Activated CD4-positive, alpha-beta T cell treated with anti-CD3 and anti-CD28 coated beads, Interleukin-2, amount 50 U/mL, for 24 hours (primary cell): ENCODE measurements at places on chromosomes 6 and 20.

DNA sequence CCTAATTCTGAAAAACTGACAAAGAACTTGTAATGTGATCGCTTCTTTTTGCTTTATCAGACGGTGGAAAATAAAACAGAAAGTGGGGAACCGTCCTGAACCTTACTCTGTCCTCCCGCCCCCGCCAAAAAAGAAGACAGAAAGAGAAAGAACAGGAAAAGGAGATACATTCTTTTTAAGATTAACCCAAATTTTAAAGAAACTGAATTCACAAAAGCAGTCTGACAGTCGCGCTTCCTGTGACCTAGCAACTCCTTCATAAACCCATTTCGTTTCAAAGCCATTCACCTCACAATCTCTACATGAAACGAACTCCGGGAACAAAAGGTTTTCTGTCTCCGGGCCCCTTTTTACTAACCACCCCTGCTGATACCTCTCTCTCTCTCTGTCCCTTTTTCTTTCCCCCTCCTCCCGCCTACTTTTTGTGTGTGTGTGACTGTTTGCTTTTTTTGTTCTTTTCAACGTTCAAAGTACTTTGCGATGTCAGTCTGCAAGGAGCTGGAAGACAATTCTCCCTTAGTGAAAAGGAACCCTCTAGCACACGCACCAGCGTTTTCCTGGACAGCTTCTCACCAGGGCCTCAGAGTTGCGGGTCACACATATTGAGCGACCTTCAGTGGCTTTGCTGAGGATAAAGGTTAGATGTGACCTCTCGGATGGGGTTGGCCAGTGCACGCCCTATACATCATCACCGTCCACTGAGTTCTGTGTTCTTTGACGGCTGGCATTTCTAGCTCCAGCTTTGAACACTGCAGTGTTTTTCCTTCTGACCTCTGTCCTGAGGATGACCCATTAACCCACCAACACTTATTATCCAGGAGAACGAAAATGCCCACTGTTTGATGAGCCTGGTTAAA lies 530 bp upstream of the NEDD9 start:
- no peak for DNase-seq

DNA sequence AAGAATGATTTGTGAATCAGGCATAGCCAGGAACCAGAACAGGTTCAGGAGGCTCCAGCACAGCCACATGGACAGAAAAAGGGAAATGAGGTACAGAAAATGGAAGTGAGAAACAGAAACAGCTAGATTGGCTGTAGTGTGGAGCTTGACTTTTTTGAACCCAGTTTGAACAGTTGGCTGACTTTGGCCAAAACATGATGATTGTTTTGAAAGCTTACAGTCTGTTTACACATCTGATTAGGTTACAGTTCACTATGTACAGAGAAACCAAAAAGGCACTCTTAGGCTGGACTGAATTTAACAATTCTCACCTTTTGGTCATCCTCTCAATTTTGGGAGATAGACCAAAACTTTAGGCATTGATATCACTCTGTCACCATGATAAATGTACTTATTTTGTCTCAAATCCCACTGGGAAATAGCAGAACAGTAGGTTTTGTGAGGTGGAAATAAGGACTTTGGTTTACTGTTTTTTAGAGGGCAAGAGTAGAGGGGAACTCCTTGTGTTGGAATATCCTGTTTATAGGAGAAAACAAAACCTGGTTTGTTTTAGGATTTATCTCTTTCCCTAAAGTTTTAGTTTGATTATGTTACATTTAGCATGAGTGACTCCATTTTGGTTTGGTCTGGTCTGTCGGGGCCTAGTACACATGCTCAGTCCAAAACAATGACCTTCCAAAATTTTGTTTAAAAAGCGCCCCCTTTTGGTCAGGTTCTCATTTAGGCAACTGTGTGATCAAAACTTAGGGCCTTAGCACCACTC lies 123.1 kb downstream of the OLIG3 start:
- DNase-seq, result no peak

DNA sequence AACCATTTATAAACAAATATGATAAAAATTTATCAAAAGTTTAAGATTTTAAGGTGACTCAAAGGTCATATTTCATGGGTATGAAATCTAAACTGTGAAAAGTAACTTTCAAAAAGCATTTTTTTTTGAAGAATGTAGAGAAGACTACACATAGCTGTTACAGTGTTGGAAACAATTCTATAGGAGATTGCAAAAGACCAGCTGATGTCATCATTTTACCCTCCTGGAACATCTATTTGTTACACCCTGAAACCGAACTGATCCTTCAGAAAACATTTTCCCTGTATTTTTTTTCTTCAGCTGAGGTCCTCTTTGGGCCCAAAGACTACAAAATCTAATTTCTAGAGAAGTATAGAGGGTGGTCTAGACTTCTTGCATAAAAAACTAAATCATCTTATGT lies 297.5 kb upstream of the FERMT1 start:
- no peak for DNase-seq

DNA sequence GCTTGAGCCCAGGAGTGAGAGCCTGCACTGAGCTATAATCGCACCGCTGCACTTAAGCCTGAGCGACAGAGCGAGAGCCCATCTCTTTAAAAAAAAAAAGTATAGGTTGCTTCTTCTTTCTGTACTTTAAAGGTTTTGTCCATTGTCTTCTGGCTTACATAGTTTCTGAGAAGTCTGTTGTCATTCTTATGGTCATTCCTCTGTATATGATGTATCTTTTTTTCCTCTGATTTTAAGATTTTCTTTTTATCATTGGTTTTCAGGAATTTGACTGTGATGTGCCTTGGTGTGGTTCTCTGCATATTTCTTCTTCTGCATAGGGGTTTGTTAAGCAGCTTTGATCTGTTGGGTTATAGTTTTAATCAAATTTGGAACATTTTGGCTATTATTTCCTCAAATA lies 29.1 kb downstream of the QRSL1 start:
- no peak for DNase-seq

GRCh38 chr6:29828471-29828797 lies 809 bp downstream of the HLA-G start:
- no peak for DNase-seq

- no peak for DNase-seq
Observed at GRCh38 chr6:158607411-158608170, 37.0 kb downstream of the DYNLT1 start.

DNA sequence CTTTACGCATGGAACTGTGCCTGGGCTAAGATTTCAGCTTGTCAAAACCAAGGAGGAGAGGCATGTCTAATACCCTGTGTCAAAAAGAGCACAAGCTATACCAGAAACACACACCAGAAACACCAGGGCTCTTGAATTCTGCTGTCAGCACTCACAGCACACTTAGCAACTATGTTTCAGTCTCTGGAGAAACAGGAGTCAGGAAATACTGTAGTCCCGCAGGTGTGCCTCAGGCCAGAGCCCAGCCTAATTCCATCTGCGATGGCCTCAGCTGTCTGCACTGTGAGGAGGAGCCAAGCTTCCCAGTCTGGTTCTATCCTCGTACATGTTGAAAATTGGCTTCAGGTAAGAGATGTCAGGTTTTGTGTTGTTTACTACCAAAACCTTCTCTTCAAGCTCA lies 31.6 kb downstream of the MTRES1 start:
- no peak for DNase-seq

GRCh38 chr20:53739799-53740785 lies 146.5 kb upstream of the ZNF217 start:
- no peak for DNase-seq
